Immature natural killer cell (primary cell): ENCODE measurements at places on chromosomes 1 and 21. TPM values are rescaled to one million over a fixed set of nuclear protein-coding genes. Genes with fewer than 3 reads are reported as not detected.

The MTARC1 gene
- polyA plus RNA-seq: 0.37 TPM

The SPAG17 gene
- not detected for polyA plus RNA-seq

The ZNF593OS gene
- not detected for polyA plus RNA-seq

The LIPI gene
- polyA plus RNA-seq: not detected

The SPTA1 gene
- not detected for polyA plus RNA-seq
